B cell (primary cell): ENCODE measurements at places on chromosomes 12 and 14.

GRCh38 chr12:22731236-22731635, 106.3 kb downstream of the ETNK1 start:
- DNase-seq: no peak

- peak; percentile 65 for DNase-seq
Measured at GRCh38 chr12:117212563-117213190, 22.4 kb upstream of the FBXO21 start.

- no peak for DNase-seq
Measured at GRCh38 chr12:6852651-6853354, 853 bp downstream of the USP5 start.

GRCh38 chr12:117596968-117597367, 235.5 kb upstream of the NOS1 start:
- no peak for DNase-seq
